Adrenal gland (tissue), 19 donors: ENCODE measurements at places on chromosomes 5 and 9. TPM values are rescaled to one million over a fixed set of nuclear protein-coding genes. Genes with fewer than 3 reads are reported as not detected.

The RNF38 gene
- 35.8 TPM for total RNA-seq

The FANCG gene
- 11.6 TPM for total RNA-seq

The PRKACG gene
- total RNA-seq, result not detected

The HRCT1 gene
- total RNA-seq, result 0.36 TPM

The CARTPT gene
- total RNA-seq, result 0.74 TPM

The PPP3R2 gene
- total RNA-seq, result not detected

The ST8SIA4 gene
- total RNA-seq, result 9.8 TPM

The BTNL3 gene
- 1.0 TPM for total RNA-seq

The CTNND2 gene
- not detected for total RNA-seq

The GPR150 gene
- 0.26 TPM for total RNA-seq

The HAND1 gene
- total RNA-seq, result 3.8 TPM

The PNPLA7 gene
- total RNA-seq, result 5.3 TPM

The SPINK7 gene
- total RNA-seq, result not detected

The ADGRV1 gene
- total RNA-seq, result 1,176 TPM

The OSMR gene
- 49.9 TPM for total RNA-seq

The MEIKIN gene
- total RNA-seq, result not detected

The ZNF782 gene
- total RNA-seq, result 4.5 TPM

The IRX1 gene
- not detected for total RNA-seq

The MED7 gene
- total RNA-seq, result 9.5 TPM

The SPINK13 gene
- 1.7 TPM for total RNA-seq

The ECSCR gene
- total RNA-seq, result 16.2 TPM

The RHOBTB3 gene
- 206 TPM for total RNA-seq

The EMB gene
- 75.5 TPM for total RNA-seq

The CHMP5 gene
- total RNA-seq, result 54.9 TPM

The CCL27 gene
- 0.33 TPM for total RNA-seq

The SPATA9 gene
- 0.55 TPM for total RNA-seq

The SLC36A2 gene
- total RNA-seq, result not detected

The FOXD1 gene
- total RNA-seq, result 1.9 TPM

The CAPSL gene
- not detected for total RNA-seq

The IFNB1 gene
- total RNA-seq, result not detected

The TNFAIP8 gene
- total RNA-seq, result 2.6 TPM

The LPAR1 gene
- total RNA-seq, result 53.3 TPM

The FIBCD1 gene
- 25.4 TPM for total RNA-seq

The IFNK gene
- not detected for total RNA-seq

The PTBP3 gene
- 21.6 TPM for total RNA-seq

The PLPPR1 gene
- total RNA-seq, result 19.7 TPM

The FSD1L gene
- 6.6 TPM for total RNA-seq

The ZNF883 gene
- not detected for total RNA-seq

The PDLIM4 gene
- total RNA-seq, result 8.0 TPM

The AIF1L gene
- total RNA-seq, result 6.8 TPM

The JAKMIP2 gene
- total RNA-seq, result 4.3 TPM

The HBEGF gene
- 2.1 TPM for total RNA-seq

The FCN1 gene
- 0.57 TPM for total RNA-seq

The SLC36A3 gene
- not detected for total RNA-seq

The IL4 gene
- not detected for total RNA-seq

The PIP5KL1 gene
- total RNA-seq, result 0.94 TPM

The KIF24 gene
- 1.1 TPM for total RNA-seq

The CD14 gene
- 9.8 TPM for total RNA-seq

The UBE2QL1 gene
- 0.22 TPM for total RNA-seq

The PKD2L2 gene
- 0.14 TPM for total RNA-seq

The IL5 gene
- total RNA-seq, result not detected

The RETREG1 gene
- 3.3 TPM for total RNA-seq
